Stimulated activated CD4-positive, alpha-beta T cell treated with anti-CD3 and anti-CD28 coated beads, Interleukin-1b, Interleukin-23, amount 100 ng/mL, for 4 hours (primary cell): ENCODE measurements at places on chromosomes 3 and 15.

DNA sequence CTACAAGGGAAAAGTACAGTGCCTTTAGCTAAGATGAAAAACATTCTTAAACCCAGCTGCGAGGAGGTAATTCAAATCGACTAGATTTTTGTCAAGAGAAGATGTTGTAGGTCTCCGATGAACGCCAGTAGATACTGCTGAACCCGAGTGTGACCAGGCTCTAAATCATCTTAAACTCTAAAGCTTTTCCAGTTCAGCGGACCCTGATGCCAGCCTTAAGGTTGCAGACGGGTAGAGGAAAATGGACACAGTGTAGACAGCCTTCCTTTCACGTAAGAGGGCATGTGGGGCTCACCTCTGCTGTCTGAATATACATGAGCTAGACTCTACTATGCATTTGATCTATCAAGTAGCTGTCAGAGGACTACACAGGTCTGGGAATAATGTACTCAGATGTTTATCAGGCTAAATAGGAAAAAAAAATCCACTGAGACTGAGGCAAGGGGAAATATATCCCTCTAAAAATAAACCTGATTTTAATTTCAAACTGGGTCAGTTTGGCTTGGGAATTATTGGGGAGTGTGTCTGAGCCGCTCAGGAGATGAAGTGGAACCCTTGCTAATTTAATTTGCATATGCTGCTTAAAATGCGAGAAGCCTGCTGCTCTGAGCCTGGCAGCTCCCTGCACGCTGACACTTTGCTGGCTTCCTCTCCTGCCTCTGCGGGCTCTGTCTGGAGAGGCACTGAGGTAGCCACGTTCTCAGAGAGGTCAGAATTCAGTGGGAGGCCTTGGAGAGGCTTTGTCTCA, 151.9 kb downstream of the CADPS start:
- no peak for DNase-seq

DNA sequence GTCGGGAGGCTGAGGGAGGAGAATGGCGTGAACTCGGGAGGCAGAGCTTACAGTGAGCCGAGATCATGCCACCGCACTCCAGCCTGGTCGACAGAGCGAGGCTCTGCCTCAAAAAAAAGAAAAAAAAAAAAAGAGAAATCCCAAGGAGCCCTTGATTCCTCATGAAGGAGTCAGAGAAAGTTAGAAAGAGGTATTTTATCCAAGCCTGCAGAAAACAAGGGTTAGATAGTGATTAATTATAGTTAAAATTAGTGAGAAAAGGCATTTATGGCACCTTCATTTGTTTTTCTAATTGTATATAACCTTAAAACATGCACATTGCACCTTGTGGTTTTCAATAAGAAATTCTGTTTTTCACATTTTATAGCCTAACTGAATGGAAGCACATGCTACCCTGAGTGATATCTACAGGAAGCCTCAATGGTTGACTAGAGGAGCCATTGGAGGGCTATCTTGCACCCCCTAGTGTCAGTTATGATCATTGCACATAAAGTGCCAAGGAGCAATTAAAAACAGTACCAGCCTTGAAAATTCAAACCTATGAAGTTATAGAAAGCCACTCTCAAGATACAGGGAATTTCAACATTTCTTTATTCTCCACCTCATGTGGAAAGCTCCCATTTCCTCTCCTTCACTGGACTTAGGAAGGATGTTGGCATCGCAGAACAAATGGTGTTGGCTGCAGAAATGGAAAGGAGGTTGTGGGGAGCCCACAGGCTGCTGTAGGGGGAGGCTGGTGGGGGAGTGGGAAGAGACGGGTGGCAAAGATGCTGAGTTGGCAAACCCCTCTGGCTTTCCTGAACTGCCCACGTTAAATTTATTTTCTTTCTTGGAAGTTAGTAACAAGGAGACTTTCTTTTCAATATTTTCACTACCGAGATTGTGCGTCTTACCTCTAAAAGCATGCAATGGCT, 48.5 kb downstream of the ITGA11 start:
- DNase-seq, result no peak

DNA sequence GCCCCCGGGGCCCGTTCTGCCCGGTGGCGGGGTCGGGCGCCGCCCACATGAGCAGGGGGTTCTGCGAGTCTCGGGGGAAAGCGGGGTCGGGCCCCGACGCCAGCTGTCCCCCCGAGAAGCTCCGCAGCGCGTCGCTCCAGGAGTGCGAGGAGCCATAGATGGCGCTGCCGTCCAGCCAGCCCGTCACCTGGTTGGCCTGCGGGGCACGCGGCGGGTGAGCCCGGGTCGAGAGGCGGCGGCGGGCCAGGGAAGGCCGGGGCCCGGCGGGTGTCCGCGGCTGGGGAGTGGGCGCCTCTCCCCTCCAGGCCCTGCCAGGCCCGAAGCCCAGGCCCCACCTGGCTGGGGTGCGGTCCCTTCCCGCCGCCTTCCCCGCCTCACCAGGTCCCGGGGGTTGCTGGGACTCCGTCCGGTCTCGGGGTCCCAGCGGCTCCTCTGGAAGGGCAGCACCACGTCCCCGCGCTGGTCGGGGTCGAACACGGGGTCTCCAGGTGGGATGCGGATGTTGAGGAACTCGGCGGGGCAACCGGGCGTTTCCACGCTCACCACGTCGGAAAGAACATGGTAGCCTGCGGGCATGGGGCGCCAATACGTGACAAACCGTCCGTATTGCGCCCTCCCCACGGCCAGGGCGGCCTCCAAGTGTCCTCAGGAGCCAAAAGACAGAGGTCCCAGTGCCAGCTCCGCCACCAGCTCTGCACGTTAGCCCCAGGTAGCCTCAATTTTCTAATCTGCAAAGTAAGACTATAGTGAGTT, 2.4 kb downstream of the DUOX2 start:
- DNase-seq, result no peak

GRCh38 chr3:23956701-23957100, 11.6 kb downstream of the NR1D2 start:
- DNase-seq, result no peak

DNA sequence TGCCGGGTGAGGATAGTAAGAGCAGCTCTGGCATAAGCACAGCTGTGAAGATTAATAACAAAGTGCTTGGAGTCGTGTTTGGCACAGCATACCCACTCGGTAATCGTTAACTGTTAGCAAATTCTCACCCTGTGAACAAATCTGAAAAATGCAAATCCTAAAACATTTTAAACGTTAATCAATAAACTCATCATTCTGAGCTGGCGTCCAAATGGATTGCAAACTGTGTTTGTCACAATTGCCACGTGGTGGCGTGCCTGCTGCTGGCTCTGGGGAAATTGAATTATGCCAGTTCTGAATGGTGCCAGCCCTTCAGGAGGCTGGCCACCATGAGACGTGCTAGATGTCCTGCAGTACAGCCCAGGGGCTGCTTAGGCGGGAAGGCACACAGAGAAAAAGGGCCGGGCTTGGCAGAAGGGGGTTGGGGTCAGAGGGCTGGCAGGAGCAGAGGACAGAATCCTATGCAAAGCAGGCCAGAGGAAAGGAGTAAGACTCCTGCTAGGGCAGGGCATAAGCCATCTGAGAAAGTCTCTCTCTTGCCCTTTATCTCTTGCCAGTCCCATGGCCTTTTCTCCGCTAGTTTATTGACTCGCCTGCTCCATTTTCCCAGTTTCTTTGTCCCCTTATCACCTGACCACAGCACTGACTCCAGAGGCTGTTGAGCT, 22.1 kb upstream of the POLG start:
- DNase-seq, result no peak

- no peak for DNase-seq
Measured at GRCh38 chr3:133474251-133474801, 74.5 kb downstream of the BFSP2 start.

GRCh38 chr3:125110016-125110875, 54.4 kb upstream of the HEG1 start:
- DNase-seq, result no peak

GRCh38 chr3:16528581-16528993, 15.1 kb upstream of the RFTN1 start:
- DNase-seq, result no peak

DNA sequence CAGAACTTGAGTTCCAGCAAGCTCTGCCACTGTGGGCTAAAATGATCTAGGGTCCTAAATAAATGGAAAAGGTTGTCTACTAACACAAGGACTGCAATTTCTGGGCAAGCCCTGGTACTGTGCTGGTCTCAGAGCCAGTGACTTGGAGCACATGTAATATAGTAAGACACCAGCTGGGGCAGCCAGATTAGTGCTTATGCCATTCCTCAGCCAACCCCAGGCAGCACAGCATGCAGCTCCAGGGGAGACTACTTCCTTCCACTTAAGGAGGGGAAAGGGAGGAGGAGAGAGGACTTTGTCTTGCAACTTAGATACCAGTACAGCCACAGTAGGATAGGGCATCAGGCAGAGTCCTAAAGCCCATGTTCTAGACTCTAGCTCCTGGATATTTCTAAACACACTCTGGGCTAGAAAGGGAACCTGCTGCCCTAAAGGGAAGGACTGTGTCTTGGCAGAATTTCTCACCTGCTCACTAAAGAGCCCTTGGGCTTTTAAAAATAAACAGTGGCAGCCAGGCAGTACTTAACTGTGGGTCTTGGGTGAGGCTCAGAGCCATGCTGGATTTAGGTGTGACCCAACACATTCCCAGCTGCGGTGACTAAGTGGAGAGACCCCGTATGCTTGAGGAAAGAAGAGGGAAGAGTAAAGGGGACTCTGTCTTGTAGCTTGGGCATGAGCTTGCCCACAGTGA, 223.7 kb upstream of the BCHE start:
- no peak for DNase-seq

GRCh38 chr3:100149713-100150415, 35.6 kb upstream of the FILIP1L start:
- DNase-seq, result no peak

GRCh38 chr15:23648920-23649515, 1.4 kb upstream of the MAGEL2 start:
- DNase-seq, result peak; percentile 6

- DNase-seq, result peak; percentile 3
Measured at GRCh38 chr15:76904461-76905012, 603 bp downstream of the SCAPER start.

GRCh38 chr3:187677604-187678003, 7.4 kb upstream of the SST start:
- DNase-seq, result no peak

GRCh38 chr3:52257911-52258310, 12.4 kb downstream of the PPM1M start:
- no peak for DNase-seq

GRCh38 chr3:15391007-15391406, 36.3 kb downstream of the METTL6 start:
- no peak for DNase-seq

DNA sequence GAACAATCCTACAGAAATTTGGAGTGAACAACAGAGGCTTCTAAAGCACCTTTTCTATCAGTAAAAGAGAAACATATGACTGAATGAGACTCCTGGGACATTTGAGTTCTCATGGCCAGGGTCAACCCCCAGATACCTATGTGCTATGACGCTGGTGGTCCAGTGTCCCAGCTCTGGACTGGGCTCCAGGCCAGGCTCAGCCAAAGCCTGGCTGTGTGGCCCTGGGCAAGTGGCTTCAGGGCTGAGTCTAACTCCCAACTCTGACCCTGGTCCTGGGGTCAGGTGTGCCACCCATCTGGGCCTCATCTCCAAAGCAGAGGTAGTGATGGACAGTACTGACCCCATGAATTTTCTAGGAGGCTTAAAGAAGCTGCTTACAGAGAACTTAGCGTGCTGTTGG, 147.8 kb downstream of the FBLN2 start:
- no peak for DNase-seq

DNA sequence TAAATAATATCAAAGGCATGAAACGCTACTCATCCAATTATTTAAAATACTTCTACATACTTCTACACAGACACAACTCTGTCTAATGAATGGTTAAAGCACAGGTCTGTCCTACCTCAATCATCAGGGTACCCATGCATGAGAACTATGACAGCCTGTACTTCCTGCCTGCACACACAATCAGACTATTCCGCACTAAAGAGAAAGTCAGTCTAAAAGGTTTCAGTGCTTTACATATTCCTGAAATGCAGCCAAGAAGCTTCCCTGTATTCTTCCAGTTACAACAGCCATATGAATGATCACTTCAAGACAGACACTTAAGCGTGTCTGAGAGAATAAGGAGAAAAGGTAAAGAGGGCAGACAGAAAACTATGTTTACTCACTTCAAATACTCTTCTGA, 58.8 kb downstream of the TUBGCP4 start:
- DNase-seq, result no peak

- DNase-seq, result peak; percentile 67
Measured at GRCh38 chr3:11719406-11720303, 75.9 kb upstream of the VGLL4 start.

- no peak for DNase-seq
Measured at GRCh38 chr3:149783576-149783975, 8.8 kb downstream of the ANKUB1 start.

DNA sequence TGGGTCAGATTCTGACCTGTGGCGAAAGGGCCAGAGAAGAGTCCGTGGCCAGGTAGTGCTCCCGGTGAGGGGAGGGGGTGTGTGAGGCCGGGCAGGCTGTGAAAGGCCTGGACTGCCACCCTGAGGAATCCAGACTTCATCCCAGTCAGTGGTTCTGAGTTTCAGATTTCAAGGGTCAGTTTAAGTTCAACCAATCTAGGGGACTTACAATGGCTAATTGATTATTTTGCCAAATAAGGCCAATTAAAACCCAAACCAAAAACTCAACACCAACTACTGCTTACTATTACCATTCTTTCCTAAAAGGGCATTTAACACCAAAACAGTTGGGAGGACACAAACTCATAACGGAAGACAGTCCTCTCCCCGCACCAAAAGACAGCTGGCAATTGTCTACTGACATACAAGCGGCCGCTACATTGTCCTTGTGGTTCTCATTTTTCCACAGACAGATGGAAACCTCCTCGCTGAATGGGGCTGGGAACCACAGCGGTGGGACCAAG, 30.5 kb downstream of the TMEM44 start:
- no peak for DNase-seq

DNA sequence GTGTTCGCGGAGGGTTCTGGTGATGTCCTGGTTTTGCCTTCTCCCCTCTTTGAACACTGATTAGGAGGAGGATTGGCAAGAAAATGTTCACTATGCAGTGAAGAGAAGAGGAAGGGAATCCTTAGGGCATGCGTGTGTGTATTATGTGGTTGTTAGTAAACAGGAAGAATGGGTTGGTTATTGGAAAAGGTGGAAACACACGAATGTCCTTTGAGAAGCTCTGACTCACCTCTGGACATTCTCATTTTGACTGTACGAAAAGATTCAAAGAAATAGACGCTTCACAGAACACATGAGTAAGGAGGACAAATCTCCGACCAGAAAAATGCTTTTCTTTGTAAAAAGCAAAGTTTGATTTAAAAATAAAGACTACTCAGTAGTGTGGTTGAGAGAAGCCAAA, 188.8 kb upstream of the PRICKLE2 start:
- no peak for DNase-seq

GRCh38 chr3:34783876-34784275, 855.4 kb upstream of the ARPP21 start:
- DNase-seq, result no peak

- DNase-seq, result no peak
Measured at GRCh38 chr15:67724691-67725375, 100.5 kb upstream of the SKOR1 start.

DNA sequence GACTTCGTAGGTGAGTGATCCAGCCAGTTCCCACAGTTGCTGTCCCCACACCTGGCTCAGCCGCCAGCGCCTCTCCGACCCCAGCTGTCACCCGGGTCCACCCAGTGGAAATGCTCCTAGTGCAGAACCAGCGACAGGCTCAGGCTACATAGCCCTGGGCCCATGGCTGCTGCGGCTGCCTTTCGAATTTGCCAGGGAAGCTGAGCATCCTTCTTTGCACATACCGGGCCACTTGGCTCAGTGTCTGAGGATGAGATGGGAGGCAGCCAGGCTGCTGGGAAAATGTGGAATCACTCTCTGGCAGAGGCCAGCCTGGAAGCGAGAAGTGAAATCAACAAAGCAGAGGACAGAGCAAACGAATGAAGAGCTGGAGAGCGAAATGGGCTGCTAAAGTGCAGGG, 80.1 kb downstream of the ST8SIA2 start:
- DNase-seq, result no peak

GRCh38 chr3:187696021-187696420, 6.3 kb downstream of the RTP2 start:
- no peak for DNase-seq
